NCI-H345 (cell line): ENCODE measurements at places on chromosomes 2 and 18.

DNA sequence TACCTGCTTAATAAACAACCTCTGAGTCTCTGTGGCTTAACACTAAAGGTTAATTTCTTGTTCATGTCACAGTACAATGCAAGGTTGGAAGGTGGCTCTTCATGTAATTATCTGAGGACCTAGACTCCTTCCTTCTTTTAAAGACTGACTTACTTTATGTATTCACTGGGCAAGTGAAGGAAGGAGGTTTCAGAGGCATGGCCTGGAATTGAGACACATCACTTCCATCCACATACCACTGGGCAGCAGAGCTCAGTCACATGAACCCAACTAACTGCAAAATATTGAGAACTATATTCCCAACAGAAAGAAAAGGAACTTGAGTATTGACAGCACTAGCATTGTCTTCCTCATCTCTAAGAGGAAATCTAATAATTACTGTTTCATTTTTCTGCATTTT, 57.5 kb upstream of the FN1 start:
- no peak for DNase-seq

DNA sequence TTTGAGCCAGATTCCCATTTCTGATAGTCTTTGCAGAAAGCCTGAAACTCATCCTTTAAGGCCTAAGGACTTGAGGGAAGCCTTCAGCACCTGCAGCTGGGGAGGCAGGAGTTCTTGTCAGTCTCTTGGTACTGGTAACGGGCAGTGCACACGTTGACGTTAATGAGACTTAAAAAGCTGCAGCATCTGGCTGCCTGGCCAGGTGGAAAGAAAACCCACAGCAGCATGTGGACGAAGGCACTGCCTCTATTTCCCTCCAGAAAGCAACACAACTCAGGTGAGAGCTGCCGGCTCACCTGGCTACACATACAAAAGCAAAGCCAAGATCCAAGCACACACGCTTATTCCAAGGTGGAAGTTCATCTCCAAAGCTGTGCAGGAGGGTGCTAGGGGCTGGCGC, 178.8 kb downstream of the ANAPC1 start:
- no peak for DNase-seq

- no peak for DNase-seq
Observed at GRCh38 chr18:13007248-13007560, 16.0 kb downstream of the CEP192 start.

GRCh38 chr2:105072039-105072438, 34.2 kb downstream of the MRPS9 start:
- DNase-seq: no peak

DNA sequence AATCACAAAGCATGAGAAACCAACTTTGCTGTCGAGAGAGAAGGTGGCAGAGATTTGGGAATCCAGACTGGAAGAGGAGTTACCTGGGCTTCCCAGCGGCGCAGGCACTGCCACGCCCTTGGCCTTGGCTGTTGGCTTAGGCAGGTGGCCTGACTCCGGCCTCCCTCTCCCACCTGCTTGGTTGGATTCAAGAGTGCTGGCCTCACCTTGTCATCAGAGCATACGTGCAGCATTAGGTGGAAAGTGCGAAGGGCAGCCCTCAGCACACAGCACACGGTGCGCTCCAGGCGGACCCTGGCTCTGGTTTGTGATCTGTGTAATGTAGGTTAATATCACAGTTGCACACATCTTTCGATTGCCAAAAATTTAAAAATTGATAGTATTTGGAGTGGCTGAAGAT, 19.2 kb upstream of the ASB1 start:
- no peak for DNase-seq

- no peak for DNase-seq
Observed at GRCh38 chr18:75159238-75159518, 49.8 kb downstream of the PTGR3 start.

GRCh38 chr2:196131384-196131937, 39.9 kb downstream of the STK17B start:
- DNase-seq: no peak

DNA sequence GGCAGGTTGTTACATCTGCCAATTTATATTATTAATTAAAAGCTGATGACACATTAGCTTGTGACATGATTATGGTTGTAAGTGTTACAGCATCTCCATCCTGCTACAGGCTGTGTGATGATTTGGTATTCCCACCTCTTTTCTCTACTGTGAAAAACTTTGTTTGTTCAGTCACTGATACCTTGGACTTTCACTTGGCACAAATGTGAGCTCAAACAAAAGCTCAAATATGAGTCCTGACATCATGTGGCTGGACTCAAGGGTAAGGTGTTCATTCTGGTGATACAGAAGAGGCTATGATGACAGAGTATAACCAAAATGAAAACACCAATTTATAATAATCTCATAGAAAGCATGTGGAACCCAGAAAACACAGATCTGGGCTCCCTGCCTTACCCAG, 11.4 kb upstream of the IL36A start:
- DNase-seq: no peak

- DNase-seq: no peak
Observed at GRCh38 chr18:70453058-70453775, 164.4 kb downstream of the SOCS6 start.

DNA sequence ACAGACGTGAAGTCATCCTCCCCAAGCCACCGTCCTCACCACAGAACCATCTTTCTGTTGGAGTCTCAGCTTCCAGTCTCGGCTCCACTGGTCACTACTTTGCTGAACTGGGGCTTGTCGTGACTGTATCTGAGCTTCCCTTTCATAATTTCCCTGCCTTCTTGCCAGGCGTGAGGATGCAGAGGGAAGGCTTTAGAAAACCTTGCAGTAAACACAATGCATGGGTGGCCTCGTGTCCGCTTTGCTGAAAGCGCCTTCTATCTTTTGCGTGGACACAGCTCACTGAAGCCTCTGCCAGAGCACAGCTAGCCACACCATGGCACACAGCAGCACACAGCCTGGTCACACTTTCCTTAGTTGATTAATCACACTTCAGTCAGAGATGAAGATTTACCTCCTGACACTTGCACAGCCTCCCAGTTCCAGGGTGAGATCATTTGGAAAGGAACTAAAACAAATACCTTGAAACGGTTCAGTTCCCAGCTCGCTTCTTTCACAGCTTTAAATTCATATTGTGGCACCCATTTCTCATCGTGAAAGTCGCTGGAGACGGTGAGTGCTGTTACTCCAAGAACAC, 2.8 kb upstream of the GPR45 start:
- no peak for DNase-seq

DNA sequence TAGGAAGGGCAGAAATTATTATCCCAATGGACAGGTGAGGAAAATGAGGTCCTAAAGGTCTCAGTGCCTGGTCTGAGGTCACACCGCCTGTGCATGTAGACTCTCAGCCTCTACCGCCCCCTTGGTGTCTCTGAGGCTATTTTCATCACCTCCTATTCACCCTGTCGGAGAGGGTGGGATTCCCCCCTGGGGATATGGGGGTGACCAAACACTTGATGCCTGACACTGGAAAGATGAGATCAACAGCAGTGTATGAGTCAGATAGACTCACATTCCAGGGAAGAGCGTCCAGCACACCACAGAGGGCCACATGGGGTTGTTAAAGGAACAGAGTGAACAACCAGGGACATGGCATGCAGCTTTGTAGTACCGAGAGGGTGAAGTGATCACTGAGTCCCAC, 199.7 kb downstream of the SMAD2 start:
- no peak for DNase-seq

GRCh38 chr2:32715981-32716380, 88.1 kb downstream of the TTC27 start:
- no peak for DNase-seq

DNA sequence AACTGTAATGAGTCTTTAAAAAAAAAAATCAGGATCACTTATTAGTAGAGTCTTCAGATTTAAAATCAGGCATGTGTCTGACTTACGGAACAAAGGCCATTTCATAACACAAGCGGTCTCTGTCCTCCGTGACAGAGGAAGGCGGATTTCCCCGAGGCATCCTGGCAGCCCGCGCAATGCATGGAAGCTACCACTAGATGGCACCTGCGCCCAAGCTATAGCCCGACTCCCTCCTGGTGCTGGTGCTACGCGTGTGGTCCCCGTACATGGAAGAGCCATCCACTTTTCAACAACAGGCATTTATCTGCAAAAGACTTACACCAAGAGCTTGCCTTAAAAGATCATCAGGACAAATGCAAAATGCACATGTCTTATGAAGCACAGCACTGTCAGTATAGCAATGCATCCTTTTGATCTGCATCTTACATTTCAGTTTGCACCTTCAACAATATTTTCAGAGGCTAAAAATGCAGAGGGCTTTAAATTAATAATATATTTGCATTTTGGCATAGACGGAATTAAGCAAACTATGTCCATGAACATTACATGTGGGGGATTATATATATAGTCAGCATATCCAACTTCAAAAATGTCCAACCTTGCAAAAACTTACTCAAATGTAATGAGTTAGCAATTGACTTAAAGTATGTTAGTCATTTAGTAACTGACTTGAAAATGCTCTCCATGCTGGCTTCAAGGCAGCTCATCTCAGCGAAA, 96.0 kb downstream of the ZNF516 start:
- DNase-seq: peak; percentile 72

GRCh38 chr2:27800856-27801255, 29.3 kb downstream of the MRPL33 start:
- no peak for DNase-seq

GRCh38 chr2:200750323-200750910, 61.3 kb upstream of the BZW1 start:
- no peak for DNase-seq
